ENCODE measurements at places on chromosomes 3 and 15.
A peak's percentile ranks its signal among the peaks of the same experiment; 100 is the strongest.

DNA sequence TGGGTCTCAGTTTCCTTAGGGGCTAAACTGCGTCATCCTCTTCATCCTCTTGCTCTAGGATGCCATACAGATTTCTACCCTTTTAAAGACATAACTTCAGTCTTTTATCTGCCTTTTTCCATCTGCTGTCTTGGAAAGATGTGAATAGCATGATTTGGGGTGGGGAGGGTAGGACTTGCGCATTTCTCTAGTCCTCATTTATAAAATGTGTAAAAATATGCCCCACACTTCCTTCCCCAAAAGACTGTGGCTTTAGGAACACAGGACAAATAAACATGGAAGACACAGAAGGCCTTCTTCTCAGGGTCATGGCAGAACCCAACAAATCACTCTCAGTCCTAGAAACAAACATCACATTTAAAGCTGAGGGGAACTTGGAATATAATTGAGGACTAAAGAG, 48.4 kb upstream of the BCL6 start:
- no peak for DNase-seq

DNA sequence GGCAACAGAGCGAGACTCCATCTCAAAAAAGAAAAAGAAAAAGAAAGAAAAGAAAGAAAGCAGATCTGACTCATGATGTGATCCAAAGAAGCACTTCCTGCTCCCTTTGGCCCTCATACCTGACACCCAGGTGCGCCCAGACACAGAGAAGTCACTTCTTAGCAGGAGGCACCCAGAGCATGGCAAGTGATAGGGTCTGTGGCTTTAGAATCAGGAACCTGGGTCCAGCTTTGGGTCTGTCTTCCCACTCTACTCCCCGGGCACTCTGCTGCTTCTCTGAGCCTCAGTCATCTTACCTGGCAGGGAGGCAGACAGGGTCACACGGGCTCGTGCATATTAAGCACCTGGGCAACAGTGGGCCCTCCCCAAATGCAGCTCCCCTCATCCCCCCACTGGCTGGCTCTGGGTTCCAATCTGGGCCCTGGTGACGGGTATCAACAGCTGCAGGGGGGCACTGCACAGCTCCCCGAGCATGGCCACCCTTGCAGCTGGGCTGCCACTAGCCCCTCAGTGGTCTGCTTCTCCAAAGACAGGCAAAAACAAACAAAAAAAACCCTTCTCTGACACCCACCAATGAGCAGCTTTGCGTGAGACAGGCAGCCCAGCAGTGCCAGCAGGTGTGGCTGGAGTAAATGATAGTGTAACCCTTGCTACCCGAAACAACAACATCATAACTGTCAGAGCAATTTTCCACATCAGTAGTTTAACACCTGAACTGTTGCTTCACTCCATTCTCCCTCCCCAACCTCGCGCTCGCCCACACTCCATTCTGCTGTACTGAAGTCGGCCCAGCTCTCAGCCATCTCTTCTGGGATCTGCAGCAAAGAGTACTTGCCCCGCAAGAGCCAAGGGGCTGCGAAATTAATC, 99.8 kb downstream of the MEGF11 start:
- DNase-seq, result peak; percentile 70

- DNase-seq, result no peak
Observed at GRCh38 chr15:45199136-45199810, 11.5 kb upstream of the SHF start.

- no peak for DNase-seq
Observed at GRCh38 chr3:197802779-197803459, 11.9 kb downstream of the LRCH3 start.

GRCh38 chr3:150184426-150185071, 213.9 kb upstream of the PFN2 start:
- no peak for DNase-seq

DNA sequence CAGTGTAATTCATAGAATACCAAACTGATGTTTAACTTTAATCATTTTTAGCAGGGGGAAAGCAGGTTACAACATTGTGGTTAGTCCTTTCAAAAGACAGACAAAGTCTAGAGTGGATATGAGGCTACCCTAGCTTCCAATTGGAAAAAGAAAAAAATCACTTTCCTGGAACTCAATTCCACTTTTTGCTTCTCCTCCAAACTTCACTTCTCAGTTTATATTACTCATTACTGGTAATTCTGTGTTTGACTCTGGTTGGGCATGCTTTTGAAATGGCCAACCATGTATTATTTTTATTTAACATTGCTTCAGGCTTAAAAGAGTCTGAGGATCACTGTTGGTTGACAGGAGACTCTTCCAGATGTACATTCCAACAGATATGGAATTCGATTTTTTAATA, 84.8 kb downstream of the RAP2B start:
- no peak for DNase-seq

Data from GM12891 (cell line).